NCI-H1436 (cell line): ENCODE measurements at places on chromosomes 5 and 9.

GRCh38 chr9:13013991-13014883, 239.4 kb downstream of the LURAP1L start:
- no peak for DNase-seq

GRCh38 chr5:154375329-154376008, 70.3 kb upstream of the SAP30L start:
- DNase-seq = no peak

- DNase-seq = no peak
These were observed 6.1 kb downstream of the ZNF462 start for GRCh38 chr9:106869028-106869427.

- DNase-seq = no peak
These were observed 8.9 kb upstream of the BNC2 start for GRCh38 chr9:16879416-16879815.

GRCh38 chr5:159345336-159345735, 15.0 kb upstream of the IL12B start:
- no peak for DNase-seq

DNA sequence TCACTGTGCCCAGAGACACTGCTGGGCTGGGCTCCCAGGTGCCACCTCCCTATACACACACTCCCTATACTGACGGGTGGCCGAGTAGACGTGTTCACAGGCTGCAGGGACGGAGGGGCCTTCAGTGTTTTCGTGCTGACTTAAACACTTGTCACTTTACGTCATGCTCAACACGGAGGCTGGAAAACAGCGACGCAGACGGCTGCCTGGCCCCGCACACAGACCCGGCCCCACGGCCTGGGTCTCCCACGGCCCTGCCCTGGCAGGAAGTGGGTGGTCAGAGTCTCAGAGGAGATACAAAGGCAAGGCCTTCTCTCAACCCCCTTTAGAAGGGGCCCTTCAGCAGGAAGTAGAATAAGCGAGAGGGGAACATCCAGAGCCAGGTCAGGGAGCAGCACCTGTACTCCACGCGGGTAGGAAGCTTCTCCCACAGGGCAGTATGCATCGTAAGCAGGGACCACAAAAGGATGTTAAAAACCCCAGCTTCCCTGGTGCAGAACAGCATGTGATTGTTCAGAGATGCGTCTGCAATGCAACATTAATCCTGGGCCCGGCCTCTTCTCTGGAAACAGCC, 11.9 kb upstream of the TBC1D9B start:
- no peak for DNase-seq
